Vagina (tissue), 2 donors: ENCODE measurements at places on chromosomes 12 and 14. TPM values are rescaled to one million over a fixed set of nuclear protein-coding genes. Genes with fewer than 3 reads are reported as not detected.

Gene MDM2
- 75.9 TPM for total RNA-seq

GRCh38 chr12:69056743-69057515 is 124.0 kb upstream of the CPM start:
- DNase-seq = no peak

Gene CD27
- total RNA-seq = 1.2 TPM

Gene ACACB
- 130 TPM for total RNA-seq

Gene LRRK2
- 37.1 TPM for total RNA-seq

DNA sequence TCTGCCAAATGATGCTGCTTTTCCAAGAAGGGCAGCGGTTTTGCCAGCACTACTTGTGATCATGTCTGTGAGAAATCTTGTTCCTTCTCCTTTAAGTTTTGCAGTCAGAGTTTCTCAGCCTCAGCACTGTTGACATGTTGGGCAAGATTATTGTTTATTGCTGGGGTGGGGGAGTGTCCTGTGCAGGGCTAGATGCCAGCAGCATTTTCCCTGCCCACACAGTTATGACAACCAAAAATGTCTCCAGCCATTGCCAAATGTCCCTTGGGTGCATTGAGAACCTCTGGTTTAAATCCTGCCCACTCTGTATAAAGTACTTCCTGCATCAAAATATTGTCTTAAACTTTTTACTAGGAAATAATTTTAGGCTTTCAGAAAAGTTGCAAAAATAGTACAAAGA is 20.0 kb downstream of the TMEM132C start:
- DNase-seq = no peak

- no peak for DNase-seq
Measured at GRCh38 chr14:53620317-53620716, 336.3 kb downstream of the BMP4 start.

GRCh38 chr14:53655080-53655785 is 301.4 kb downstream of the BMP4 start:
- DNase-seq = no peak

Gene RD3L
- total RNA-seq = not detected

GRCh38 chr12:74891083-74891668 is 318.5 kb downstream of the KCNC2 start:
- no peak for DNase-seq

DNA sequence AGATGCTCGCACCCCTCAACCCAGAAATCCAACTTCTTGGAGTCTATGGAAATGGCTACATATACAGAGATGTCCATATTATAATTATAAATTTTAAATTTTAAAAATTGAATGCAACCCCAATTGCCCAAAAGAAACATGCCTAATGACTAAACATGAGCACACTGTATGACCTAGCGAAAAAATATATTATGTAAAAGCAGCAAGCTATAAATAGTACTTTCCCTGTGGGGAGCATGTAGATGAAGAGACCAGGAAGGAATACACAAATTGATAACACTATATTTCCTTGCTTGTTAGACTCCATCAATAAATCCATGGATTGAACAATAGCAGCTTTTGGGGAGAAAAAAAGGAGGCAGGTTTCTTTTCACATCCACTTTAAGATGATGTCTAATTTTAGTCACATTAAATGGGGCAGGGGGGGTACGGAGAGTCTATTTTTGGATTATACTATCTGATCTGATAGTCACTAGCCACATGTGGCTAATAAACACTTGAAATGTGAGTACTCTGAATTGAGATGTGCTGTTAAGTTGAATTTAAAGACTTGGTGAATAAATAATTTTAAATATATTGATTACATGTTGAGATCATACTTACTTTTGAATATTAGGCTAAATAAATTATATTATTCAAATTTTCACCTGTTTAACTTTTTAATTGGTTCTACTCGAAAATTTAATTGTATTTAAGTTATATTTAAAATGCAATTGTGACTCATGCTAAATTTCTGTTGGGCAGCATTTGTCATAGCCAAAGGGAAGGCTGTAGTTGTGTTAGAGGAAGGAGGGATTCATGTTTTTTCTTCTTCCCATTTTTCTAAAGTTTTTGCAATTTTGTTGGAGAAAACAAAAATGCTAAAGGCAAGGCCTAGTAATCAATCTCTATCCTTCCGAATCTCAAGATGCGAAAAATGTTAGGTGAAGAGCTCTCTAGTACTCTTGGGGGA is 17.5 kb downstream of the MAX start:
- DNase-seq = no peak
